CD4-positive, alpha-beta T cell treated with Interleukin-12 subunit alpha and Interleukin-12 subunit beta, for 1 hour (primary cell): ENCODE measurements at places on chromosomes 4 and X.

DNA sequence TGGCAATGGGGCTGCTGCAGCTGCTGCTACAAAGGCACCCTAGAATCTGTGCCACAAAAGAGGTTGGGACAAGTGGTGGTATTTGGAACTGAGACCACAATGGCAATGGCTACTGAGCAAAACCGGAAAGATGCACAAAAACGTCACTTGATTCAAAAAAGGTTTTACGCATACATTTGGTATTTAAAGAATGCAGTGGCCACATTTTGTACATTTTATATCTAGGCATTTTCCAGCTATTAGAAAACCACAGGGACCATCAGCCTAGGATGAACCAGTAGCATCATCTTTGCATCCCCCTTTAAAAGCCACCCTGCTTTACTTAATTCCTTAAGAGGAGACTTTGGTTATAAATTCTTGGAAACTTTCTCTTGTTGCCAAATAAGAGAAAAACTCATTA lies 104.8 kb upstream of the CXCL13 start:
- no peak for DNase-seq

DNA sequence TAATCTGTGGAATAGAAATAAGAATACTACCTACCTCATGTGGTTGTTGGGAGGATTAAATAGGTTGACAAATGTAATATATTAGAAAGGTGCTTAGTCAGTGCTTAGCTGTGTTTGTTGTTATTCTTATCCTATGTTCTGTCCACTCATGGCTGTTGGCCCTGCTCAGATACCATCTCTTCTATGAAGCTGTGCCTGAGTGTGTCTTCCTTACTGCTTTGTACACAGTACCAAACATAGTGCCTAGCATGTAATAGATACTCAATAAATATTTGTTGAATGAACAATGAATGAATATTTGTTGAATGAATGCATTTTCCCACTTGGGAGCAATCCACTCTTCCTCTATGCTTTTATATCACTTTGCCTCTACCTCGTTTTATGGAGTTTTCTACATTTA lies 57.2 kb downstream of the NHS start:
- DNase-seq: no peak

GRCh38 chr4:151144329-151145072 lies 45.1 kb downstream of the RPS3A start:
- no peak for DNase-seq

DNA sequence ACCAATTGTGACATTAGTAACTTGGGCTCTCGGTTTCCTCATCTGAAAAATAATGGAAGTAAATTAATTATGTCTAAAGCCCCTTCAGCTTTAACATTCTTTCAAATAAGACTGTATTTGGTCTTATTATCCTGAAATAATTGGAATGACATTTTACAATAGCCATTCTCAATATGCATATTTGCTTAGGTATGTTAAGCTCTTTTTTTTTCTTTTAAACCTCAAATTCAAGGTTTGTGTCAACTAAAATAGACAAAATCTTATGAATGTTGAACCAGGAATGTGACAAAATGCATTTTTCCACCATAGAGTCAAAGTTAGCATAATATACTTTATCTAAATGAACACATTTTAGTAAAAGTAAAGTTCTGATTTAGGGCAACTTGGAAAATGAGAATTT lies 34.4 kb upstream of the TET2 start:
- no peak for DNase-seq

DNA sequence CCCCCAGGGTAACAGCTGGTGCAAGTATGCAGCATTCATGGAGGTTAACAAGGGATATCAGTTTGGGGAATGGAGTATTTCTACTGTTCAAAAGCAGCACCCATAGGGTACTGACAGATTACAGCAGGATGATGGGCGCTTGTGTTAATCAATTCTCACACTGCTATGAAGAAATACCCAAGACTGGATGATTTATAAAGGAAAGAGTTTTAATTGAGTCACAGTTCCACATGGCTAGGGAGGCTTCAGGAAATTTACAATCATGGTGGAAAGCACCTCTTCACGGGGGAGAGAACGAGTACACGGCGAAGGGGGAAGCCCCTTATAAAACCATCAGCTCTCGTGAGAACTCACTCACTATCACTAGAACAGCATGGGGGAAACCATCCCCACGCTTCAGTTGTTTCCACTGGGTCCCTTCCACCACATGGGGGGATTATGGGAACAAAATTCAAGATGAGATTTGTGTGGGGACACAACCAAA lies 64.1 kb downstream of the TNIP2 start:
- no peak for DNase-seq

- no peak for DNase-seq
Observed at GRCh38 chr4:2289955-2290333, 28.0 kb upstream of the MXD4 start.

- no peak for DNase-seq
Observed at GRCh38 chr4:182203872-182204411, 39.3 kb upstream of the TENM3 start.

DNA sequence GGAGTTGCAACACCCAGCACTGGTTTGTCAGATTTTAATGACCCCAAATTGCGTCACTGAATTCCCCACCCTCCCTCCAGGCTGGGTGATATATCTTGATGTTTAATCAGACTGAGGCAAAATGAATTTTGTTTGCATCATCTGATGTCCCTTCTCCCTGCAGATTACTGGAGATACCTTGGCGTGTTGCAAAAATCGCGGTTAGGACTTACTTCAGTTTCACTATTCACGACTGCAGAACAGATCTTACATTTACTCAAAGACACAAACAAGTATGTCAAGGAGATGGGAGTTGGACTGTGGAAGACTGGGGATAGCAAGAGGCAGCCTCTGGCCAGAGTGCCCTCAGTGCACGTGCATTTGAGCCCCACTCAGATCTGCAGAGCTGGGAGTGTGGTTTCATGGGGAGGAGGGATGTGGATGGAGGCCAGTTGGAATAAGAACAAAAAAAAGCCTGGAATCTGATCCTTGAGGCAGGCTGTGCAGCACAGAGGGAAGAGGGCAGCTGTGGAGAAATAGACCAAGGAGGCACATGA lies 92.2 kb upstream of the MTM1 start:
- DNase-seq: no peak

GRCh38 chrX:13702111-13702789 lies 13.3 kb downstream of the RAB9A start:
- no peak for DNase-seq

DNA sequence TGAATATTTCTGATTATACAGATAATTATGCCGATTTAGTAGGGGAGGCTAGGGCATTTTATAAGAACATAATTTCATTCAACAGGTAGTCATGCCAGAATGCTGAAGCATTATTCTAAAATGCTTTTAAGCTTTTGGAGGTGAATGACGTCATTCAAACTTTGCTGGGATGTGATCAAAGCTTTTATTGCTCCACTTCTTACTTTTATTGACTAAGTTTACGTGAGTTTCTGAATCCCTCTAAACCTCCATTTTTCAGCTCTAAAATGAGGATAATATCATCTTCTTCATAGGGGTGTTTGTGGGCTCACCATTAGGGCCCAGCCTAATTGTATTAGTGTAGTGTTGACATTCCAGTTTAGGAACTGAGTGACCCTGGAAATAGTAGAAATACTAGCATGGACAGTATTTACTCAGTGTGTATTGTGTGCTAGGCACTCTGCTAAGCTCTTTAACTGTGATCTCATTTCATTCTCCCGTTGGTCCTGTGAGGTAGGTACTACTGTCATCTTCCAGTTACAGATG lies 3.0 kb downstream of the WWC2 start:
- DNase-seq: no peak

DNA sequence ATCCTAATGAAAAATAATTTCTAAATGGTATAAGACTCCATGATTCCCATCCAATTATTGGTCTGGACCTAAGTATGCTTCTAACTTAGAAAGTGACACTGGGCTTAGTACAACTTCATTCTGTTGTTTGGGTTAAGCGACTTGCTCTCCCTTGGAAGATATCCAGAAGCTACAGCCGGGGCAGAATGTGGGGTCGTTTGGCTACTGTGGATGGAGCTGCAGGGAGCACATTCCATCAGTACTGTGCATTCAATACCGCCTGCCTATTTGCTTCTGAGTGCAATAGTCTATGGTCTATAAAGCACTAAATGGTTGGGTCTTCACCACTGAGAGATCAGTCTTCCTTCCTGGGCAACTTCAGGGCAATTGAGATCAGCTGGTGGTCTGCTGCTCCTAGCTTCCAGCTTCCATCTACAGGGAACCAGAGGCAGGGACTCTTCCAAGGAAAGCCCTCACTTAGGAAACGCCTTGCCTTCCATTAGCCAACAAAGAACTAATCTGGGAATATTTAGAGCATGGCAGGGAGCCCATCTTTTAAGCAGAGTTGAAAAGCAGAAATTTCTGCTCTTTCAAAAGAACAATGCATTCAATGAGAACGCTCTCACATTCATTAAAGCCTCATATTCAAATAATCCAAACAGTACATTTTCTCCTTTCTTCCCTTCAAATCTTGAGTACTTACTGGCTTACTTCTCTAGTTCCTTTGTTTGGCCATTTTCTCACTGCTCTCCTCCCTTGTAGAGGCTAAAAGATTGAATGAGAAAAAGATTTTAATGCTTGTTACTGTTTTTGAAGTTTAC lies 1049.9 kb upstream of the TENM3 start:
- DNase-seq: no peak

DNA sequence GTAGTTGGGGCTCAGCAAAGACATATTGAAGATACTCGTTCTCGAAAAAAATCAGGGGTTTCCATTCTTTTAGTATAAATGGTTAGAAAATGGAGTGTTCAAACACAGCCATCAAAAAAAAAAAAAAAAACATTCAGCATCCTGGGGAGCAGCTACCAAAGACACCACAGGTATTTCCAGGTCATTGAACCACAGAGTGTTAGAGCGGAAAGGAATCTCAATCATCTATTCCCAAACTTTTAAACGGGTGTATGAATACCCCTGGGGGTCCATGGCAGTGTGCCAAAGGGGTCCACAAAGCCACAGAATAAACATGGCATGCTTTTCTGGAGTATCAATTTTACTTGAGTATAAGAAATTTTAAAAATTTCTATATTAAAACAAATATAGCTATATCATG lies 6.9 kb upstream of the FGF16 start:
- DNase-seq: no peak

DNA sequence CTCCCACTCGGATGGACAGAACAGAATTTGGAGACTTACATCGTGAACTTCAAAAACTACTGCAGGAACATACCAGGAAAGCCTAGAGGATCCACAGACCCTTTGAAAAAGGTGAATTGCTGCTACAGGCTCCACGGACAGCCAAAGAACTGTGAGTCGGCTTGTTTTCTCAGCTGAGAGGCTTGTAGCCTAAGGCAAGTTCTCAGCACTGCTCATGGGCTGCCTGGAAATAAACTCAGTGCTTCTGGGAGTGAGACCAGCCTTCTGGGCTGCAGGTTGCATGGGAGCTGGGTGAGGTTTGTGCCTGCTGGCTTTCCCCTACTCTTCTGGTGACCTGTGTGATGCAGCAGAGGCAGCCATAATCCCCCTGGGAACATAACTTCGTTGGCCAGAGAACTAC lies 1397.6 kb downstream of the FAM133A start:
- no peak for DNase-seq

DNA sequence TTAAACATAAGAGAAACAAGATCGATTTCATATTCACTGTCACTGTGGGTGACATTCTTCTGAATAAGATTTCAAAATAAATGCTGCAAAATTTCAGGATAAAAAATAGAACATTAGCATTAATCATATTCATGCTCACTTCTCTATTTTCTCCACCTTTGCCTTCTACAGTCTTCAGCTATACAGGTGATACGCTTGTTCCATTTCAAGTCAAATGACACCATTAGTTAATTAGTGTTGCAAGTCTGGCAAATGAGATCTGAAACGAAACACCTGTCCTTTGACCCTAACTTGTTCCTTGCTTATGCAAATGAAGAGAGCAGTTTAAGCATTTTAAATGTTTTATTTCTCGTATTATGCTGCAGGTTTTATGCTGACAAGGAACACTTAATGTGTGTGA lies 667.5 kb upstream of the MAGEB2 start:
- no peak for DNase-seq

- peak; percentile 0 for DNase-seq
Observed at GRCh38 chrX:14899607-14900006, 26.4 kb downstream of the MOSPD2 start.

DNA sequence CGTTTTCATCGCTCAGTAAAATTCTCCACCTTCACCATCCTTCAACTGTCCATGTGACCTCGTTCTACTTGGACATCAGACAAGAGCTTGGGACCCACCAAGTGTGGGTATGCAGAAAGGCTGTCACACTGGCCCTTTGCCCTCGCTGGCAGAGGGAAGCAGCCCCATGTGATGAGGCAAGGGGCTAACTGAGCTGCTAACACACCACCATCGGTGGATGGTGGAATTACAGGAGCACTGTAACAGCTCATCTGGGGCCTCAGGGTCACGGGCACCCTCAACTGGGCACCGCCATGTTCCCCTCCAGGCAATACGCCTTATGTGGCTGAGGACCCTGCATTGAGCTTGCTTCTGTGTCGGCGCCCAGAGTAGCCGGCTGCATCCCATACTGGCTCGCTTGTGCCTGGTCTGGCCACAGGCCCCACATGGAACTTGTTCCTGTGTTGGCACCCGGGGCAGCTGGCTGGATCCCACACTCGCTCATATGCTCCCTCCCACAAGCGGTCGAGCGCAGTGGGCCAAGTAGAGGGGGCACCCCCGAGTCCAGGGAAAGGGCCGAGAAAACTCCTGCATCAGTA lies 109.5 kb downstream of the TAB3 start:
- no peak for DNase-seq

DNA sequence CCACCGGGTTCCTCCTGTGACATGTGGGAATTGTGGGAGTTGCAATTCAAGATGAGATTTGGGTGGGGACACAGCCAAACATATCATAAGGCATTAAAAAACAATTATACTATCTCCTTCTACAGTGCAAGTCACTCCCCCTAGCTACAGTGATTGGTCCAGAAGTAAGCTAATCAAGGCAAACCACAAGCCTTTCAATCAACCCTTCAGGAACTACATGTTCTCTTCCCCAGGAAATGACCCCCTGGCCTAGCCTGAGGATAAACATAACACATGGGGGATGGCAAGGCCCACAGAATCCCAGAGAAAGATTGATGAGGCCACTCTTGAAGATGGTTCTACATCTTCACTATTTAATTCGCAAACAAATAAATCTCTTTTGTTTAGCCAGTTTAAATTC lies 25.2 kb upstream of the FAM241A start:
- no peak for DNase-seq

GRCh38 chr4:2792711-2793585 lies at the start of gene SH3BP2:
SH3BP2 (plus strand) TSS chr4:2793085; CDS start chr4:2820618, 27,533 bp downstream.
- peak; percentile 77 for DNase-seq

GRCh38 chrX:122565952-122566351 lies 618.1 kb upstream of the GRIA3 start:
- DNase-seq: no peak

DNA sequence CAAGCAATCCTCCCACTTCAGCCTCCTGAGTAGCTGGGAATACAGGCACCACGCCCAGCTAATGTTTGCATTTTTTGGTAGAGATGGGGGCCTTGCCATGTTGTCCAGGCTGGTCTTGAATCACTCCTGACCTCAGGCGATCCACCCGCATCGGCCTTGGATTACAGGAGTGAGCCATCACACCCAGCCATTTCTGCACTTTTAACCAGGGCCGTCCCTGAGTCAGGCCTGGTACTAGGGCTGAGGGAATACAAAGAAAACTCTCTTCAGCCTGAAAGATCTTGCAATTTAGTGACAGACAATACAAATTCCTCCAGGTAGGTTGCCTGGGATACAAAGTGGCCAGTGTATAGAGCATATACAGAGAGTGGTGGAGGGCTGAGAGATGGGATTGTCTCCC lies 65.8 kb downstream of the BCOR start:
- DNase-seq: no peak
